Activated gamma-delta T cell treated with Interleukin-2 at 50 U/mL for 16 hours (primary cell): ENCODE measurements at places on chromosomes 1 and 21.

- no peak for DNase-seq
Observed at GRCh38 chr1:17333081-17333480, 25.1 kb downstream of the PADI4 start.

GRCh38 chr1:208544794-208545193 is 300.6 kb upstream of the PLXNA2 start:
- DNase-seq, result no peak

DNA sequence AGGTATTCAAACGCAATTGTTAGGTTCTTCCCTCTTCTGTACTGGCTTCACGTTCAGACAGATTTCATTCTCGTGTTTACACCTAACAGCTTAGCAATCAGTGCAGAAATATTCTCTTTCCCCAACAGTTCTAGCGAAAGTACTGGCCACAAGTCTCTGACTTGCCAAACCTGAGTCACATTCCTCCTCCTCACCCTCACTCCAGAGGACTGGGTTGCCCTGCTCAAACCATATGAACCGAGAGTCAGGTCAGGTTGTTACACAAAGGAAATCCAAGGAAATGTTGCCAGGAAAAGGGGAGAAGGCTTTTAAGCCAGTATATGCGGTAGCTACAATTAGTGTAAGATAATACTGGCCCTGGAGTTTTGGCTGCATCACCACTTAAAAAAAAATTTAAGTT is 282.5 kb downstream of the RGS7 start:
- no peak for DNase-seq

GRCh38 chr1:156498432-156499193 is 2.0 kb downstream of the MEF2D start:
- no peak for DNase-seq

- no peak for DNase-seq
Observed at GRCh38 chr1:54861070-54861761, 25.8 kb downstream of the DHCR24 start.

DNA sequence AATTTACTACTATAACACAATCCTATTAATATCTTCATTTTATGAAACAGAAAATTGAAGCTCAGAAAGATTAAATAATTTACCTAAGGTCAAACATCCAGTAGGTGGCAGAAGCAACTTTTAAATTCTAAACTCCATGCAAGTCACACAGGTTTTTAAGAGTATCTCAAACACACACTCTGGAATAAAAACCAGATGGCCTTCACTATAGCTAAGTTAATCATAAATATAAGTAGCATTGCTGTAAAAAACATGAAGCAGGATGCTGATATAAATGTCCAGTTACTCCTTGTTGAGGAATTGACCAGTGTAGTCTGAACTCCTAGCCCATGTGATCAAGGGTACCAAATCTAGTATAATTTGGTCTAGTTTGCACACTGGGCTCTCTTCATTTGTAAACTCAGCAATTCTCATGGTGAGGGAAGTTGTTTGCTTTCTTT is 9.4 kb upstream of the FMO3 start:
- DNase-seq, result no peak

GRCh38 chr1:44648529-44649250 is 25.6 kb downstream of the TMEM53 start:
- DNase-seq, result no peak

- no peak for DNase-seq
Observed at GRCh38 chr1:194959795-194960194, 1648.4 kb downstream of the KCNT2 start.

GRCh38 chr1:190101756-190102155 is 375.9 kb downstream of the BRINP3 start:
- no peak for DNase-seq

GRCh38 chr21:44626673-44627143 is at the start of gene KRTAP10-9:
KRTAP10-9 (plus strand) TSS chr21:44627093; CDS start chr21:44627172, 79 bp downstream.
- DNase-seq, result no peak

DNA sequence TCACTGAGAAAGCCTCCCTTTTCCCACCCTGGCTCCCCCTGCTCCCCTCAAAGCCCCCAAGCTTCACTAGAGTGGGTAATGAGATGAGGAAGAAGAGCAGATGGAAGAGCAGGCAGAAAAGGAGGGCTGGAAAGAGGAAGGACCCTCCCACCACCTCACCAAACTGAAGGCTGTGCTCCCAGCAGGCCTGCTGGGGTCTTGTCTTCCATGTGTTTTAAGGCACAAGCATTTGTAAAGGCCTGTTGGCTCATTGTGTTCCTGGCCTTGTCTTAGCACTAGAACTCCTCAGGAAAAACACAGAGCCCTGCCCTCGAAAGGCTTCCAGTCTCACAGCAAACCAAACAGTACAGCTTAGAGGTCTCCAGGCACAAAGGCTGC is 51.5 kb downstream of the TOMM20 start:
- DNase-seq, result no peak

DNA sequence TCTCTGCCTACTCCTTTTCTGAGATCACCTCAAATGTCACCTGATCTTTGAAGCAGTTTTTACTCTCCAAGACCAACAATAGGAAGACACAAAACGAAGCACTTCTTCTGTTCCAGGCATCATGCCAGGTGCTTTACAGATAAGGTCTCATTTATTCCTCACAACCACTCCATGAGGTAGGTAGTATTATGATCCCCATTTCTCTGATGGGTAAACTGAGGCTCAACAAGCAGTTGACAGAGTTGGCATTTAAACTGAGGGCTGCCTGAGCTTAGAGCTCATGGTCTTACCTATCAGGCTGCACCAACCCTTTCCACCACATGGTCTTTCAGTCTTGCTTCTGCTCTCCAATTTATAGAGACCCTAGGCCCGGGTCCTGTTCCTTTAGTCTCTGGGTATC is 147.2 kb upstream of the JUN start:
- no peak for DNase-seq

DNA sequence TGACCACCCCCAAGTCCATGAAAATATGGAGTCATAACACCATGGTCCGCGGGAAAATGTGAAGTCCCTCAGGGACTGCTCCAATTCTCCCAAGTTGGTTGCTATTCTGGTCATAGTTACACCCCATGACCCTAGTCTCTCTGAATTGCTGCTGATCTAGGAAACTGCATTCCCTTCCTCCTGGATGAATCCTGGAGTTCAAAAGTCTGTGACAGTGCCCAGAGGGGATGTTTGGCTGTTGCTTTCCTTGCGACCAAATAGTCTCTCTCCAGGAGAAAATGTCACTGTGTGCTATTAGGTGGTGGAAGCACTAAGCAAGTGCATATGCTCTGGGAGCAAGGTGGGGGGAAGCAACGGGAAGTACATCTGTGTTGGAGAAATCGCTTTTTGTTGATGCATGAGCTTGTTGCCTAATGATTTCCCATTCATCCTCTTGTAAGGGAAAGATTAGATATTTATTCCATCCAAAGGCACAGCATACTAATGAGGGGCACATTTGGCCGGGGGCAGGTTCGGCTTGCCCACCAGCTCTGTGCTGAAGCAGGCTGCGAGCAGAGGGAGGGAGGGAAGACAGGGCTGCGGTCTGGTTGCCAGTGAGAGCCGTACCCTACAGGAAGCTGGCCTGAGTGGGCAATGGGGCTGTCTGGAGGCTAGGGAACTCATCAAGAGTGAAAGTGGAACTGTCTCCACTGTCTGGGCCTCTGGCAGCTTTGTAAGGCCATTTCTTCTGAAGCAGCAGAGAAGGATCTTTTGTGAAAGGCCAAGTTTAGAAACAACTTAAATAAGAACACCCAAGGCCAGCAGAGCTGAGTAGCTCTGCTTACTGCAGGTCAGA is 27.2 kb downstream of the SYT6 start:
- DNase-seq, result no peak

GRCh38 chr1:64842224-64842623 is 97.3 kb downstream of the RAVER2 start:
- no peak for DNase-seq

- DNase-seq, result no peak
Observed at GRCh38 chr1:194339471-194339870, 1153.1 kb upstream of the B3GALT2 start.

- DNase-seq, result no peak
Observed at GRCh38 chr1:43199093-43199726, 27.1 kb downstream of the CFAP57 start.

DNA sequence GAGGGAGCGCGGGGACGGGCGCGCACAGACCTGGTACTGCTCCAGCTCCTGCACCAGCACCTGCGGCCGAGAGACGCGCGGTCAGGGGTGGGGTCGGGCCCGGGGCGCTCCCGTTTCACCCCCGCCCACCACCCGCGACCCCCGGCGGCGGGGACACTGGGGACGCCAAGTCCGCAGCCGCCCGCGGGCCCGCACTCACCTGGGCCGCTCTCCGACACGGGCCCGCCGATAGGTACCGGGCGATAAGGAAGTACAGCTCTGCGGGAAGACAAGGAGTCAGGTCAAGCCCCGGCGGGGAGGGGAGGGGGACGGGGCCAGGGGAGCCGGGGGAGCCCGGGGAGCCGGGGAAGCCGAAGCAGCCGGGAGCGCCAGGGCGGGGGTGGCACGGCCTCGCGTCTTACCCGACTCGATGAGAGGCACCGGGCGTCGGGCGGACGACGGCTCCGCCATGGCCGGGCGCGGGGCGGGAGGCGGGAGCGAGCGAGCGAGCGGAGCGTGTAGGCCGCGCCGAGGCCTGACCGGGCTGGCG is 326 bp downstream of the BRWD1 start:
- peak; percentile 29 for DNase-seq

DNA sequence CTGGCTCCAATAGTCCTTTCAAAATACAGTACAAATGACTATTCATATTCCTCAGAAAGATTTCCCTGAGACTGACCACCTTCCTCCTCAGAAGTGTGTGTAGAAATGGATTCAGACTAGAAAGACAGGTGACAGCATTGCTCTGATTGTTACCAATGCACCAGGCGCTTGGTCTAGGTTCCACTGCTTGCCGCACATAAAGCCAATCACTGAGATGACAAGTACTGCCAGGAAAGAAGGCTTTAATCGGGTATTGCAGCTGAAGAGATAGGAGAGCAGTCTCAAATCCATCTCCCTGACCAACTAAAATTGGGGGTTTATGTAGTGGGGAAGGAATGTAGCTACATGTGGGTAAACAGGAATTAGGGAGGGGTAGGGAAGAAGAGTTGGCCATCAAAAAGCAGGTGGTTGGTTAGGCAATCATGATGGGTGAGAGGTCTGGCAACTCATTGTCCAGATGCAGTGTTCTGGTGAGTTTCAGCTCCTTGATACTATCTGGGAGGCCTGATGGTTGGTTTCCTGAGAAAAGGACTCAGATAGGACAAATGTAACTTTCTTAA is 98.0 kb downstream of the KCNH1 start:
- no peak for DNase-seq

- DNase-seq, result no peak
Observed at GRCh38 chr1:49995734-49996133, 28.0 kb downstream of the AGBL4 start.

DNA sequence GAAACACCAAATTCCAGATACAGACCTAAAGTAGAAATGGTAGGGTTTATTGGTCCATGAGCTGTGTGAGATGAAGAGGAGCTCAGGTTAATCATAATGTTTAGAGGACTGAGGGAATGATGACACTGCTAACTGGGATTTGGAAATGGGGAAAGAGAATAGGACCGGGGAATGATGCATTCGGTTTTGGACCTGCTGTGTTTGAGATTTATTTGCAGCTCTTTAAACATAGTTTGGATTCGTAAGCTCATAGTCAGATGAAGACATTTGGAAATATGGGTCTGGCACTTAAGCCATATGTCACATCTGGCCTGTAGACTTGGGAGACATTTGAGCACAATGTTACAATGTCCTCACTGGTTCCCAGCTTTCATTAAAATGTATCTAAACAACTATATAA is 127.9 kb upstream of the DUSP10 start:
- DNase-seq, result no peak

DNA sequence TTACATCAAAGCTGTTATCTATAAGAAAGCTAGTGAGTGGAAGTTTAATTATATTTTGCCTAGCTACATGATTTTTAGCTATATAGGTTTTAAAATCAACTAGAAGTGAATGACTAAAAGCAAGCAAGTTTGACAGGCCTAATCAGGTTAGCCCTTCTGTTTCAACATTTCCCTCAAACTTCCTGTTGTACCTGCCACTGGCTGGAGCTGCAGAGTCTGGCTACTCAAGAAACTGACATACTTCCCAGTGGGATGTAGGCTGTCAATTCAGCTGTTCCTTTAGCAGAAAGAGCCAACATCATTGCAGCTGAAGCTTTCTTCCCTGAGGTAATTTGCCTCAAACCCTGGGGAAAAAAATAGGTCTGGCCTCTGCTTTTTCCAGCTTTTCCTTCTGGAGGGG is 87.1 kb upstream of the TNR start:
- no peak for DNase-seq

DNA sequence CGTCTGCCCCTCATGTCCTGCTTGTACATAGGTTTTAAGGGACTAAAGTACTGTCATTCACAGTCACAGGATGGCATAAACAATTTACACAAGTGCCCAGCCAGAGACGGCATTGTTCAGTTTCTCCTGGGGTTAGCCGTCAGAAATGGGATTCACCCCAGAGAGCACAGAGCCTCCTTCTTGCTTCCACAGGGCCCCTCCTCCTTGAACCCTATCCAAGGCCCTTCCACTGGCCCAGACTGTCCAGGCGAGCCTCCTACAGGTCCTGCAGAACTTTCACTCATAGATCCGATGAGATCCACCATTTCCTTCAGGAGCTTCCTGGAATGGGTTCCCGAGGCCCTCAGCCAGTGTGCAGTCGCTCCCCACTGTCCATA is 10.0 kb downstream of the AVPR1B start:
- DNase-seq, result no peak

DNA sequence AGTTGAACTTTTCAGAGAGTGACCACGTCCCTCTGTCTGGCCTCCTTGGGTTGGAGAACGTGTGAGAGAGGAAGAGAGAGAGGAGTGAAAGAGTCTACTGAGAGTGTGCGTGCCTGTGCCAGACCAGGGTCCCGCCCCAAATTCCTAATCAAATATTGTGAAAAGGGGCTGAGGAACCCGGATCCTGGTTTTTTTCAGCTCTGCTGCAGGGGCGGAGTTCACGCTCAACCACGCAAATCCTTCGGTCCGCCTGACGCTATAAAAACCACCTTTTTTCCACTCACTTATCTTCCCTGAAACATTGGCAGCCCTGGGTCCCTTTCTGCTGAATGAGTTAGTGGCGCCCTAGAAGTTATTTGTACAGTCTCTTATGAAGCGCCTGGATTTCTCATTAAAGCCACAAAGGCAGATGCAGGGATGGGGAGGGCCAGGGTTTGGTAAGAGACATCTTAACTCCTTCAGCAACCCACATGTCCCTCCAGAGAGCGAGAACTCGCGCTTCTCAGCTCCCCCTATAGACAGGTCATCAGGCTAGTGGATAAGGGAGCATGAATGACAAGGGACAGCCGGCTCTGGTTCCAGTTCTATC is at the start of gene FMOD:
Gene FMOD, minus strand, starts transcription at position 86 of the 589 bp plus-strand sequence. CDS start 2,852 bp downstream, outside the sequence.
- no peak for DNase-seq

GRCh38 chr1:172778456-172779455 is 119.9 kb downstream of the FASLG start:
- DNase-seq, result no peak
